Left renal pelvis (tissue), 4 donors: ENCODE measurements at places on chromosomes 11 and 22.
A peak's percentile ranks its signal among the peaks of the same experiment; 100 is the strongest.

GRCh38 chr11:16799890-16800289 lies 61.4 kb downstream of the C11orf58 start:
- DNase-seq, result no peak

DNA sequence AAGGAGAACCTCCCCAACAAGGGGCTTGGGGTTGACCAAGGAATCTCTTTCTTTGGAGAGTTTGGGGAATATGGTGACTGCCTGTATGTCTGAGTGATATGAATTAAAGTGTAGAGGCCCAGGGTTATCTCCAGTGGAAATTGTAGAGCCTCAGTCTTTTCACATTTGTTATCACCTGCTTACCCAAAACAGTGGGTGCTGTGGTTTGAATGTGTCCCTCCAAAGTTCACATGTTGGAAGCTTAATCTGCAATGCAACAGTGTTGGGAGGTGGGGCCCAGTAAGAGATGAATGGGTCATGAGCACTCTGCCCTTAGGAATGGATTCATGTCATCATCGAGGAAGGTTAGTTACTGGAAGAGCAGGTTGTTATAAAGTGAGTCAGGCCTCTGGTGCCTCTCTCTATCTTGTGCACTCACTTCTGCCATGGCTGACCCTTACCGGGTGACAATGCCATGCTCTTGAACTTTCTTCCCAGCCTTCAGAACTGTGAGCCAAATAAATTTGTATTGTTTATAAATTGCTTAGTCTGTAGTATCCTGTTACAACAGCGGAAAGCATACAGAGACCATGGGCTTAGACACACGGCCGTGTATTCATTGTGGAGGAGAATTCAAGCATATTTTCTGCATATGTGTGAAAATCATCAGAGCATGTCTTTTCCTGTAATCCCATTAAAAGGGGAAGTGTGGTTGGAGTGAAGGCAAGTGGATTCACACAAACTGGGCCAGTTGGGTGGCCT lies 114.1 kb upstream of the TBCEL start:
- DNase-seq, result no peak

DNA sequence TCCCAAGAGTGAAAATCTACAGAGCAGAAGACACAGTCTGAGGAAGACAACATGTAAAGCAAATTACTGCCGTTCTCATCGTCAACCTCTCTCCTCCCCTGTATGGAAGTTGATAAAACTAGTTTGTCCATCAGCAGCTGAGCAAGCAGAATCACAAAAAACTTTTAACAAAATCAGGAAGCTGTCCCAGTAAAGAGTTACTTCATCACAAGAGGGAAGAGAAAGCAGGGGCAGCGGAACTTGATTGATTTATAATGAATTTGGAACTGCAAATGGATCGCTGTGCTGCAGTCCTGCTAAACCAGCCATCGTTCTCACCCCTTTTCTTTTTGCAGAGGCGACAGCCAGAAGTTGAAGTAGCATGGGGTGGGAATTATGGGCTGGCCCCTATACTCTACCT lies 13.7 kb upstream of the UCP3 start:
- no peak for DNase-seq

DNA sequence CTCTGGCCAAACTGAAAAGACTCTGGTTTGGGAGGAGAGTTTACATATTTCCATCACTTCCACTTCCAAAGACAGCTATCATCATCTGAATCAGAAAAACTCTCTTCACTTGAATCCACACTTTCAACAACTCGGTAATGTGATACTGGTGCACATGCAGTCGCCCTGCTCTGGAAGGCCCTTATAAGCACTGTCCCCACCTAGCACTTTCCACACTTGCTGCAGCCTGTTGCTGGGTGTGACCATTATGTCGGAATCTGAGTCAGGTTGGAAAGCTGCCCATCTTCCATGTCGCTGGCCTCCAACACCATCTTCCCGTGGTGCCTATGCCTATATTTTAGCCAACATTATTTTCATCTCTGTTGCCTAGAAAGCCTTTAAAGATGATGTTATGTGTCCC lies 1.1 kb upstream of the OR10A5 start:
- DNase-seq, result no peak

GRCh38 chr11:69962152-69962551 lies 116.0 kb upstream of the ANO1 start:
- no peak for DNase-seq

DNA sequence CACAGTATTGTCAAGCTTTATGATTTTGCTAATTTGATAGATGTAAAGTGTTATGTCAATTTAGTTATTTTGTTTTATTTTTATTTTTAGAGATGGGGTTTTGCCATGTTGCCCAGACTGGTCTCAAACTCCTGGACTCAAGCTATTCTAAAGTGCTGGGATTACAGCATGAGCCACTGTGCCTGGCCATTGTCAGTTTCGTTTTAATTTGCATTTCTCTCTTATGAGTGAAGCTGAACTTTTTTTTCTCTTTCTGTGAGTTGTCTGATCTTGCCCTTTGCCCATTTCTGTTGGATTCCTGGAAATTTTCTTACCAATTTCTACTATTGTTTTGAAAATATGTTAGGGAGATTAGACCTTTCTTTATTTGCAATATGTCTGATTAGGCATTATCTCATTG lies 15.5 kb downstream of the NEU3 start:
- no peak for DNase-seq

DNA sequence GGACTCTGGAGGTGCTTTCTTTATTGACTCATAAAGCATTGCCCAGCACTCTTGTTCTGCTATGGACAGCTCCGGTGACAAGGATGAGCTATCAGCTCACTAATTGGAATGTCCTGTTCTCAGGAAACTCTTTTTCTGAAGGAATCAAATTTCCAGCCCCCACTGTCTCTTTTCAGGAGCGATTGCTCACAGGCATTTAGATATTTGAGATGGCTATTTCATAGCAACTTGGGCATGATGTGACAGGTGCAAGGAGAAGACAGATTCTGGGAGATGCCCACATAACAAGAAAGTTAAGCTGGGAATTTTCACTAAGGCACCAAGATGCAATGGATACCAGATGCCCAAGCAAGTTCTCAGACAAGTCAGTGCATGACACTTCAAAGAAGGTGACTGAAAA lies 123.4 kb upstream of the CSNK2A3 start:
- DNase-seq, result no peak

GRCh38 chr11:11416502-11416901 lies 63.5 kb upstream of the CSNK2A3 start:
- DNase-seq, result no peak

GRCh38 chr11:116413301-116414242 lies 359.2 kb downstream of the BUD13 start:
- no peak for DNase-seq

- DNase-seq, result no peak
These were observed 98.1 kb downstream of the GAB2 start for GRCh38 chr11:78319453-78319955.

- no peak for DNase-seq
These were observed 8.0 kb downstream of the SPTBN2 start for GRCh38 chr11:66720899-66721470.

- DNase-seq, result no peak
These were observed 191.1 kb upstream of the KIRREL3 start for GRCh38 chr11:127191689-127192088.

GRCh38 chr11:108593214-108593922 lies at the start of gene EXPH5:
Gene EXPH5, minus strand, starts transcription at chr11:108593768. Its CDS starts 232 bp downstream, at chr11:108593536.
- DNase-seq, result peak; percentile 81

DNA sequence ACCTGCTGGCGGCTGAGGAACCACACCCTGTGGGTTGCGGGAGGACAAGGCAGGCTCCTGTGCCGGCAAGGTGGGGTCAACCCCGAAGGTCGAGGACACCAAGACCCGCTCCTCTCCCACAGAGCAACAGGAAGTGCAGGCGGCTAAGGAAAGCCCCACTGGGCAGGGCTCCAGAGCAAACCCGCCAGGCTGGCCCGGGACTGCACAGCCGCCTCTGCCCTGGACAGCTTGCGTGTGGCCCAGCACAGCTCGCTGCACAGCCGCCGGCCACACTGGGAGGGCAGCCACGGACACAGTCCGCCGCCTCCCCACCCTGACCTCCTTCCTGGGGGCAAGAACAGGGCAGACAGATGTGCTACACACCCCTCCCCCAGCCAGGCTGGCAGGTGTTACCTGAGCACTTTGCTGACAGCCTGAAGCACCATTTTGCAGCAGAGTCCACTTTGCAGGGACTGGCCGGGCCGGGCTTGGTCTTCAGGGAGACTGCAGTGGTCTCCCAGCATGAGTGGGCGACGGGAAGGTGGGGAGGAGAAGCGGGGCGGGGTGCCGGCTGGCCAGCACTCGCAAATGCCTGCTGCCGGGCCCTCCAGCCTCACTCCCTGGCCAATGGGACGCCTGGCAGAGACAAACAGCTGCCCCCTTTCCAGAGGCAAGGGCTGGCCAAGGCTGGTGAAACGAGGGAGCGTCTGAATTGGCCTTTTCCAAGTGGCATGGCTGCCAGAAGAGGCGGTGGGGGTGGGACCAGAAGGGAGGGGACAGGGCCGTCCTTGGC lies at the start of gene MOB2:
TSS of gene MOB2 (minus strand) at position 726 of the 772 bp plus-strand sequence. CDS start at position 503, 223 bp downstream.
- no peak for DNase-seq

GRCh38 chr11:80816454-80816847 lies 1375.6 kb upstream of the TENM4 start:
- no peak for DNase-seq

GRCh38 chr11:81744336-81745116 lies 989.1 kb downstream of the FAM181B start:
- no peak for DNase-seq

DNA sequence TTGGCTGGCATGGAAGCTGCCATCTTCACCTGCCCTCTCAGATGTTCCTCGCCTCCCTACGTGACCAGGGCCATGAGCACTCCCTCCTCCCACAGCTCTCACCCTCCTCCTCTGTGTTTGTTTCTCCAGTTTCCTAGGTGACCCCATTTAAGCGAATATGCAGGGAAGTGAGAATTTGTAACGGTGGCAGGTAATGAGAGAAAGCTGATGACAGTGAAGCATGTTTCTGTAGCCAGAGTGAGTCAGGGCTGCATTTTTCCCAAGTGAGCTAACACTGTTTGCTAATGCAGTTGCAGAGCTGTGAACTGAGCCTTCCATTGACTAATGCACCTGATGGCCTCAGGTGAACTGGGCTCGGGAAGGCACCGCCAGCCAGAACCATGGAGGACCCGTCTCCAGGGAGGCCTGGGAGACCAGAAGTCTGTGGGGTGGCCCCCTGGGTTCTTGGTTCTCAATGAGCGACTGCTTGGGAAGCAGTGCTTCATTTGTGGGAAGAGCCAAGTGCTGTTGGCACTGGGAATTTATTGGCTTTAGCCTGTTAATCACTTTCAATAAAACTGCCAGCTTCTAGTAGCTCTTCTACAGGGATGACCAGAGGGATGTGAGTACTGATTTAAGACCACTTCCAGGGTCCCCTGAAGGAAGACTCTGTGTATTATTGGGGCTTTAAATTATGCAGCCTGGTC lies 64.5 kb downstream of the BARX2 start:
- DNase-seq, result no peak

DNA sequence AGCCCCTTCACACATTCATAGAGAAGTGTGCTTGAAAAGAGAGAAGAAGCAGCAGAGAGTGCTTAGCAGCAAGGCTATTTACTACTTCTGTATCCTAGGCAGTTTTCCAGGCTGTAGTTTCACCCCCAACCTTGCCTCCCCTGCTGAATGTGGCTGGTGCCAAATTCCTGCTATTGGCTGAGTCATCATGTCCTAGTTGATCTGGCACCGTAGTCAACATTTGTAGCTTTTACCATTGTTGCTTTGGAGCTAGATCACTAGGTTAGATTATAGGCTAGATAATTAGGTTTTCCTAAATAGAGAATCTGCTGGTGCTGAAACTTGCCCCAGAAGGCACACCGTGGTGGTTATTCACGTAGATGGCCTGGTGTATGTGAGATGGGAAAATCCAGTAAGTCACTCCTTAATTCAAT lies 32.7 kb downstream of the ARHGAP42 start:
- DNase-seq, result no peak

DNA sequence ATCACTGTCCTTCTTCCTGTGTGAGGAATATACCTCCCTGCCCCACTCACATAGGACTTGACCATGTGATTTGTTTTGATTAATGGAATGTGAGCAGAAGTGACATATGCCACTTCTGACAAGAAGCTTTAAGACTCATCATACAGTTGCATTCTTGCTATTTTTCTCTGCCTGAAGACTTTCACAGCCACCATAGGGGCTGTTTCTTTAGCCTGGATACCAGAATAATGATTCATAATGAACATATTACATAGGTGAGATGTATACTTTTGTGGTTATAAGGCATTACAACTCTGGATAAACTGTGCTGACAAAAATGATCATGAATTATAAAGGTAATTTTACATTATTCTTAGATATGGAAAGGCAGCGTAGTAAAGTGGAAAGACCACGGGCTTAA lies 798.0 kb downstream of the DLG2 start:
- DNase-seq, result no peak

DNA sequence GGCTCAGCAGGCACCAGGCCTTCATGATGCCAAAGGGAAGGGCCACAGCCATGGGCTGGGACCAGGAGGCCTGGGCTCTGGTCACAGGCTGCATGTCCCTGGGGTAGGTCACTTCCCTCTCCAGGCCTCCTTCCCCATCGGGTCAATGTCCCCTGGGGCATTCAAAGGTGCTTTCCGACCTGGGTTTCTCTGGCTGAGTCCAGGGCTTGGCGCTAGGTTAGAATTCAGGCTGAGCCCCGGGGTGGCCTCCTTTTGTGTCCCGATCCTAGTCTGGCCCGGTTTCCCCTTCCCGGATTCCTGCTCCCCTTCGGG lies 12.2 kb downstream of the MAFF start:
- no peak for DNase-seq

DNA sequence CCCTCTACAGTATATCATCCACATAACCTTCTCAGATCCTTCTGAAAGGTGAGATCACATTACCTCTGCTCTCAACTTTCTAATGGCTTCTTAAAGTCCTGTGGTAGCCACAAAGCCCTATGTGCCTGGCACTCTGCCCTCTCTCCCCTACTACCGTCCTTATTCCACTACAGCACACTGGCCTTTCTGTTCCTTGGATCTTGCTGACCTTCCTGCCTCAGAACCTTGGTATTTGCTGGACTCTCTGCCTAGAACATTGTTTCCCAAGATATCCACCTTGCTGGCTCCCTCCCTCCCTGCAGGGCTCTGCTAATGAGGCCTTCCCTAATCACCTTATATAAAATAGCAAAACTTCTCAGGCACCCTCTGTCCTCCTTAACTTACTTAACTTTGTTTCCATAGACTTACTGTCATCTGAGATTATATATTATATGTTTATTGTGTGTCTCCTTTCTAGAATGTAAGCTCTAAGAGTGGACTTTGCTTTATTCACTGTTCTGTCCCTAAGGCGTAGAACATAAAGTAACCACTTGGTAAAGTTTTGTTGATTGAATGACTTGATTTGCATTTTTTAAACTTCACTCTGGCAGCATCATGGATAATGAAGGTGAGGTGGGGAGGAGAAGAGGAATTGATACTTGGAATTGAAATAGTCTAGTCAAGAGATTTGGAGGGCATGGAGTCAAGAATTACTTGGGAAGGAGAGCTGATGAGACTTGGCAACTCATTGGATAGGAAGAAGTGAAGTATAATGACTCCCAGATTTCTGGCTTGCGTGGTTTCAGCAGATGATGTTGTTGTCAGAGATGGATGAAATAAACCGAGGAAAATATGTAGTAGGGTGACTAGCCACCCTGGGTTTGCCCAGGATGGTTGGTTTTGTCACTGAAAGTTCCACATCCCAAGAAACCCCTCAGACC lies 10.5 kb downstream of the POLD3 start:
- no peak for DNase-seq
